ENCODE measurements at places on chromosomes 13 and 19. TPM values are rescaled to one million over a fixed set of nuclear protein-coding genes. Genes with fewer than 3 reads are reported as not detected.

Gene KEAP1
- 36.7 TPM for polyA plus RNA-seq

Gene CGB5
- not detected for polyA plus RNA-seq

Gene KLF1
- 0.79 TPM for polyA plus RNA-seq

Gene FFAR3
- 0.79 TPM for polyA plus RNA-seq

Gene IQCN
- 5.5 TPM for polyA plus RNA-seq

Gene STXBP2
- 146 TPM for polyA plus RNA-seq

- peaks cover 32% of the 10 kb centered on the region for H3K27me3 ChIP-seq
- DNase-seq: no peak
- H3K4me1 ChIP-seq: no peaks in the 10 kb centered on the region
- no peak overlapping the region for H3K27ac ChIP-seq
These were observed 742 bp downstream of the NALCN start for GRCh38 chr13:101415358-101416174.

DNA sequence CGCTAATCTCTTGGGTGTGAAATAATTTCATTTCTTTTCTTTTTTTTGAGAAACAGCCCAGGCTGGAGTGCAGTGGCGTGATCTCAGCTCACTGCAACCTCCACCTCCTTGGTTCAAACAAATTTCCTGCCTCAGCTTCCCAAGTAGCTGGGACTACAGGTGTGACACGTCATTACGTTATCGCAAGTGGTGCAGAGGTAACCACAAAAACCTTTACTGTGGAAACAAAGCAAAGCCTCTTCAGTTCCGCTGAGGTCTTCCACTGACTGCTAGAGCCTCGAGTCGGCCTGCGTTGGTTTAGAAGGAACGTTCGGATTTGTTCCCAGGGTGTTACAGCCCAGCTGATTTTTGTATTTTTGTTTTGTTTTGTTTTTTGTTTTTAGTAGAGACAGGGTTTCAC lies 2.0 kb upstream of the ZNF784 start:
- H3K27ac ChIP-seq: no peak overlapping the region
- DNase-seq: no peak
- H3K4me3 ChIP-seq: no peak overlapping the region
- H3K27me3 ChIP-seq: no peaks in the 10 kb centered on the region
- H3K4me1 ChIP-seq: peaks cover 14% of the 10 kb centered on the region

DNA sequence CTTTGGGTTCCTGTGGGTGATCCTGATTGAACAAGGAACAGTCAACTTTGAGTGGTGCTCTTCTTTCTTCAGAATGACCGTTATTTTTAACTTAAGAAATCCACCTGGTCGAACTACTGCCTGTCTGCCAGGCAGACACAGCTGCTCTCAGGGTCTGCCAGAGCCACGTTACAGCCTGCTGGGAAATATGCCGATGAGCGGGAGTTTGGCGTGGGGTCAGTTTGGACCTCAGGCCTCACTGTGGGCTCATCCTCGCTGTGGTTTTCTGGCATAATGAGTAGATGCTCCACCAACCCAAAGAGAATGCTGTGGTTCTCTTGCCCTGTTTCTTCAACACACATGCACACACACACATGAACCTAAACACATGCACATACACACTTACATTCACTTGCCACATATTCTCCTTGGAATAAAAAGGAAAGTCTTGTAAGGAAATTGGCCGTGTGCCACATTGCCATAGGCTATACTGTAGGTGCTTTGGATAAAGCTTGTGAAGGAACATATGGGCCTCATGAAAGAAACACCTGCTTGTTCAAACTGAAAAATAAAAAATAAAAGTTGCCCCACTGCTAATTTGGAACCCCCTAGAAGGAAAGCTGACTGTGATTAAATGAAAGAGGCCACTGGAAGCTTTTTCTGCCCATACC lies 598.7 kb upstream of the KLF12 start:
- H3K4me1 ChIP-seq: no peaks in the 10 kb centered on the region
- no peak for DNase-seq
- H3K4me3 ChIP-seq: no peak overlapping the region
- H3K36me3 ChIP-seq: no peaks in the 10 kb centered on the region

DNA sequence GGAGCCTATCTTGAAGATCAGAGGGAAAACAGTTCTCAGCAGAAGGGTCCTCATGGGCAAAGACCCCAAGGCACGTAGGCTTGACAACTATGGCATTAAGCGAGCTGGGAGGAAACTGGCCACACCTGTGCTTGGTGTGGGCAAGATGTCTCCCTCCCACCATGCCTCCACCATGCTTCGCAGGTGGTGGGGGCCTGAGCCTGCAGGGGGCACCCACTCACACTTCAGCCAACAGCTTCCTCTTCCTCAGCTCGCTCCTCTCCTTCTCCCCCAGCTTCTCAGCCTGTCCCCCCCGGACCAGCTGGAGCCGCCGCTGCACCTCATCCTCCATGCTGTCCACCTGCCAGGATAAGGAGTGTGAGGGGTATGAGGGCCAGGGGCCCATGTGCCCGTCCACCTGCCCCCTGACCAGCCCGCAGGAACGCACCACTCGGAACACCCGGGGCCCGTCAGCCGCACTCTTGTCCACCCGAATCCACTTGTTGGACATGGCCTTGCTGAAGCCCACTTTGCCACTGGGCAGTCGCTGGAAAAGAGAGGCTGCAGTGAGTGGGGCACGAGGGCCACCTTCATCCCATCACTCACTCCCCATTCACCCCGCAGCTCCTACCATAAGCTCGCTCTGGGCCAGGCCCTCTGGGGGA lies 3.4 kb downstream of the FARSA start:
- H3K4me3 ChIP-seq: no peak overlapping the region
- peaks cover 7% of the 10 kb centered on the region for H3K4me1 ChIP-seq
- H3K36me3 ChIP-seq: peaks cover 44% of the 10 kb centered on the region
- H3K27ac ChIP-seq: no peak overlapping the region
- DNase-seq: no peak

GRCh38 chr13:60433505-60433904 lies 36.5 kb downstream of the TDRD3 start:
- no peaks in the 10 kb centered on the region for H3K4me1 ChIP-seq
- DNase-seq: no peak
- no peak overlapping the region for H3K27ac ChIP-seq

DNA sequence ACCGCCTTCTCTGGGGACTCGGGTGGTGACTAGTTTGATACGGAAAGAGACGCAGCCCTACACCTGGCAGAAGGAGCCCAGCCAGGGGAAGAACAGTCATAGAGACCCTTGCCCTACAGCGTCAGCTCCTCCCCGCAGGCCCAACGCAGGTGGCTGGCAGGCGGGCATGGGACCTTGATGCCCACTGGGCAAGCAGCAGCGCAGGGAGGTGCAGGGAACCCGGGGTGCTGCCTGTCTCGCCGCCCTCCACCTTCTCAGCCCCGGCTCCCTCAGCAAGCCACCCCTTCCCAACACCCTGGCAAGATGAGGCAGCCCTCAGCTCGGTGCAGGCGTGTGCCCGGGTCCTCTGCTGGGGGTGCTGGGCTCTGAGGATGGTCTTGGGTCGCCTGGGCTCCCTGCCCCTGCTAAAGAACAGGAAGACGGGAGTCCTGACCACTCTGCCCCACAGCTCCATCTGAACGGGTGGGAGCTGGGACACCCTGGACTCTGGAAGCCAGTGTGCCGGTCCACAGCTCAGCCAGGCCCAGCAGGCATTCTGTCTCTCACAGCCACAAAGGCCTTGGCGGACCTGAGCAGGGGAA lies 9.0 kb downstream of the MIER2 start:
- peaks cover 31% of the 10 kb centered on the region for H3K36me3 ChIP-seq
- H3K27me3 ChIP-seq: no peaks in the 10 kb centered on the region
- no peaks in the 10 kb centered on the region for H3K4me1 ChIP-seq
- H3K27ac ChIP-seq: no peak overlapping the region
- no peak for DNase-seq
- no peak overlapping the region for H3K4me3 ChIP-seq

GRCh38 chr19:10105509-10106099 lies 558 bp upstream of the PPAN start:
- peaks cover 32% of the 10 kb centered on the region for H3K36me3 ChIP-seq
- no peaks in the 10 kb centered on the region for H3K27me3 ChIP-seq
- no peak for DNase-seq
- H3K4me3 ChIP-seq: peak overlapping the region; percentile 5
- H3K4me1 ChIP-seq: peaks cover 12% of the 10 kb centered on the region

Measured in large intestine (tissue), 12 donors.